ENCODE measurements at places on chromosomes 5 and 9.

- no peak for DNase-seq
Measured at GRCh38 chr5:150782850-150783249, 4.3 kb downstream of the SMIM3 start.

- DNase-seq, result no peak
Measured at GRCh38 chr9:98795970-98796363, 388 bp downstream of the ANKS6 start.

GRCh38 chr9:97176206-97176605 is 131.3 kb upstream of the CCDC180 start:
- DNase-seq, result no peak

DNA sequence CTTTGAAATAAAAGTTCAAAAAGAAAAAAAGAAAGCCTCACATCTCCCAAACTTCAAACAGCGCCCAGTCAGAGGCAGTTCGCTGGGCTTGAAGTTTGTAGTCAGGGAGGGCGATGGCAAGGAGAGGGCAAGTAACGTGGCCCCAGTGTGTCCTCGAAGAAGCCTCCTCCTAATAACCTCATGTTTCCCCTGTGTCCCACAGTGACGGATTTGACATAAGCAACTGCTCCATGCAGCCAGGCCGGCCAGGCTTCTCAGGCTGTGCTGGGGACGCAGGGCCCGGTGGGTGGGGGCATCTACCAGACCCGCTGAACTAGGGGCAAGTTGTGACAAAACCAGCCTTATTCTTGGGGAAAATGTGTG is 172.2 kb downstream of the ERCC6L2 start:
- DNase-seq, result no peak

GRCh38 chr9:28899926-28900325 is 1326.6 kb upstream of the C9orf72 start:
- no peak for DNase-seq

DNA sequence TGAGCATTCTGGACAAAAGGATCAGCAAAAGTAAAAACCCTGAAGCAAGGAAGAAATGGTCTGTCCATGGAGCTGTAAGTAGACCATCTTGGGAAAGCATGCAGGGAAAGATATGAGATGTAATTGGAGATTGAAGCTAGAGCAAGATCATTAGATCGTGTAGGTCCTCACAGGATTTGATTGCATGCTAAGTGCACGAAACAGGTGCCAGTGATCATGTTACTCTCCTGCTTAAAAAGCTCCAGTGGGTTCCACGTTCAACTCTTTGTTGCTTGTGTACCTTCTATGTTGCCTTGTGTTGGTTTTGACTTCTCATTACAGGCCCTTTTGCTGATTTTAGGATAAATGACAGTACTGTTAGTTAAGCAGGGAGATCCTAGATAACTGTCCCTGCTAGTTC is 442.0 kb downstream of the DMRT2 start:
- DNase-seq, result no peak

DNA sequence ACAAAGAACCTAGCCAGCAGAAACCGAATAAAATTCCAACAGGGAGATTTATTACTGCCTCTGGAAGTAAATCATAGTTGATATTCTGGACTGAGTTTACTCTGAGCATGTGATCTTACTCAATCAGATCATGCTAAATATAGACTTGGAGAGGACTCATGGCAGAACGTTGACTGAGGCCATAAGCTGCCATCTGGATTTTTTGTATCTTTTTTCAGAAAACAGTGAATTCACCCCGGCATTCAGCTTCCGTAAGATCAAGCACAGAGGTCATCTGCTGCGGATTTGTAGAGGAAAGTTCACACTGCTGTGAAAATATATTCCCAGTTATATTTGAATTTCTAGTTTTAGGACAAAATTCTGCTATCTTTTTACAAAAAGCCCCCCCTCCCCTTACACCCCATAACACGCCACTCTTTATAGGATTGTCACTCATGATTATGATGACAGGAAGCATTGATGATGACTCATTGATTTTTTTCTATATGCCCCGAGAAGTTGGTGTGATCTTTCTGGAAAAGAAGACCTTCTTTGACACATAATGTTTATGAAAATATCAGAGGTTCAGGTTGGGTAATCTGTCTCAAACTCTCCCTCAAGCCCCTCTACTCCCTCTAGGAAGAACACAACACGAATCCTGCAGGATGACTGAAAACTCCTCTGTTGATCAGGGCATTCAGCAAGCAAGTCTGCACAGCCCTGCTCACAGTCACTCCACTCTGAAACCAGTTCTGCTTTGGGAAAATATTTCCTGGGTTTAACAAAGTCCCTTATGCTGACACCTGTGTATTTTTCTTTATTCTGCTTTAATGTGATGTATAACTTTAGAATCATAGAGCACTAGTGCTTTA is 70.8 kb downstream of the NXNL2 start:
- peak; percentile 36 for DNase-seq

- no peak for DNase-seq
Measured at GRCh38 chr9:137421838-137422603, 941 bp downstream of the EXD3 start.
